ENCODE measurements at places on chromosomes 2 and 18.

GRCh38 chr18:37935086-37935485, 369.5 kb upstream of the CELF4 start:
- no peak for DNase-seq

GRCh38 chr2:38754049-38754448, 2.9 kb upstream of the SRSF7 start:
- DNase-seq, result no peak

GRCh38 chr2:11598228-11598731, 64.4 kb downstream of the GREB1 start:
- DNase-seq, result no peak

DNA sequence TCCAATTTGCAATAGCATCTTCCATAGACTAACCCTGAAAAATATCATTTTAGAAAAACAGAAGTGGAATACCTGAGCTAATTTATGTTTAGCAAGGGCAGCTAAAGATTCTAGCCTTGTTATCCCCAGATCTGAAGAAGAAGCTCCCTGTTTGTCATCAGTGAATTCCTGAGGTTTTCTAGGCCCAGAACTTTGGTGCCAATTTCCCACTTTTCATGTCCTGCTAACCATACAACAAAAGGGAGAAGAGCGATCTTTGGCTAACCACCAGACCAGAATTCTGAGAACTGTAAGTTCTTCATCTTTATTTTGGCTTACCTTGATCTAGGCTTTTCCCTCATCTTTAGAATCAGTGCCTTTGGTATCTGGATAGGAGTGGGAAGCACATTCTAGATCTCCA, 51.3 kb upstream of the RASGRP3 start:
- DNase-seq, result no peak

DNA sequence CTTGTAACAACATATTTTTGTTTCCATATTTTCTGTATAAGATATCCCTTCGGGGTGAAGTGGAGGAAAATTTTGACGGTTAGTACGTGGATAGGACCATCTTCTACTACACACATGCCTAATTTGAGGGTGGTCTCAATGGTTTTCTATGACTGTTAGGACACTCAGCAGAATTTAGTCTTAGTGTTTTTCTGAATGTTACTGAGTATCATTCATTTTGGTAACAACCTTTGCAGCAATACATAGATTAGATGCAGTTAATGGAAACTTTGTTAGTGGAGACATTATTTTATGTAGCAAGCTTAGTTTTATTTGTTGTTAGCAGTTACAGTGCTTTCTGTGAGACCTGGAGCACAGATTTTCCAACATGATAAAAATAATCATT, 1.6 kb downstream of the ITGAV start:
- DNase-seq, result no peak

DNA sequence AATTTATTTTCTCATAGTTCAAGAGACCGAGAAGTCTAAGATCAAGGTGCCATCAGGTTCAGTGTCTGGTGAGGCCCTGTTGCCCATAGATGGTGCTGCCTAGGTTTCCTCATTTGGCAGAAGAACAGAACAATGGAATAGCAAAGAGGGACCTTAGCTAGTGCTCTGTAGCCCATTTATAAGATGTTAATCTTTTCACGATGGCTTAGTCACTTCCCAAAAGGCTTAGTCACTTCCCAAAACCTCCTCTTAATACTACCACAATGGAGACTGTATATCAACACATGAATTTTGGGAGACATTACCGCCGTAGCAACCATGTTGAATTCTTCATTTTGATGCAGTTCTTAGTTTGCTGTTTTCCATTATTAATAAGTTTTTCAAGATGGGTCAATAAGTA, 246.3 kb upstream of the NRP2 start:
- no peak for DNase-seq

- no peak for DNase-seq
Measured at GRCh38 chr2:240906911-240907590, 915 bp downstream of the CROCC2 start.

DNA sequence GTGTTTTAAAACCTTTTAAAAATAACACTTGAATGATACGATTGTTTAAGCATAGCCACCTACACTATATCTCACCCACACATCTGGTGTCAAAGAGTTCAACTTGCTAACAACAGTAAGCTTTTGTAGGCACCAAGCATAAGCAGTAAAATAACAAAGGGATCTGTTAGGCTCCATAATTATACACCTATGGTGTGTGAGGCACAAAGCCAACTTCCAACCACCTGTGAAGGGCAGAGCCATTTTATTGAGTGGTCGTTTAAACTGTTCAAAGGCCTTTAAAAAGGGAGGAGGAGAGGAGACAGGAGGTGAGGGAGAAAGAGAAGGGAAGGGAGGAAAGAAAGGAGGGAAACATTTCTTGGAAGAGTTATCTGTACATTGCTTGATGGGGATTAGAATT, 27.9 kb downstream of the NEMP2 start:
- DNase-seq, result no peak

- no peak for DNase-seq
Measured at GRCh38 chr18:8957731-8958130, 144.8 kb upstream of the NDUFV2 start.

DNA sequence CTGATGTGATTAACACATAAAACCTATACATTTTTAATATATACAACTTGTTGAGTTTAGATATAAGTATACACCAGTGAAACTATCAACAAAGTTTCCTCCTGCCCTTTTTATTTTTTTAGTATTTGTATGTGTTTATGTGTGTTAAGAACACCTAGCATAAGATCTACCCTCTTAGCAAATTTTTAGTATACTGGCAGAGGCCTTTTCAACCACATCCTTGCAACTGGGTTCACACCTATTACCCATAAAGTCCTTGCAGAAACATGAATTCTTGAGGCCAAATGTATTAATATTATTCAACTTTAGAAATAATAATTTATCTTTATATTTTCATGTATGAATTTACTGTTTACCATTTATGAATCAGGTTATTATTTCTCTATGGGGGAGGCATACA, 119.7 kb upstream of the CRIM1 start:
- no peak for DNase-seq

- DNase-seq, result no peak
Measured at GRCh38 chr2:221653182-221653581, 81.1 kb upstream of the EPHA4 start.

DNA sequence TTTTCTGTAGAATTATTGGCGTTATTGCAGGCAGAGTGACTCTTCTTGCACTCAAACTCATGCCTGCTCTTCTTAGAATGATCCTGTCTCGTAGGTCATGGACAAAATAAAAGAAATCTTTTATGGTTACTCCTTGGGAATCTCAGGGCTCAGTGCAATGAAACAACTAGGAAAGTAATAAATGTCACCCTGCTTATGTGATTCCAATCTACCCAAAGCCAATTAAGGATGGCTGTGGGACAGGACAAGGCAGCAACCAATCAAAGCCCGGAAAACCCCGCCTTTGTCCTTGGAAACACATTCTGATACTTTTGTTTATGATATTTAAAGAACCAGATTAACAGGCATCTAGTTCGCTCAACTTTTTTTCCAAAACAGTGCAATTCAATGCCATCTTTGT, 53.0 kb downstream of the GRB14 start:
- no peak for DNase-seq

DNA sequence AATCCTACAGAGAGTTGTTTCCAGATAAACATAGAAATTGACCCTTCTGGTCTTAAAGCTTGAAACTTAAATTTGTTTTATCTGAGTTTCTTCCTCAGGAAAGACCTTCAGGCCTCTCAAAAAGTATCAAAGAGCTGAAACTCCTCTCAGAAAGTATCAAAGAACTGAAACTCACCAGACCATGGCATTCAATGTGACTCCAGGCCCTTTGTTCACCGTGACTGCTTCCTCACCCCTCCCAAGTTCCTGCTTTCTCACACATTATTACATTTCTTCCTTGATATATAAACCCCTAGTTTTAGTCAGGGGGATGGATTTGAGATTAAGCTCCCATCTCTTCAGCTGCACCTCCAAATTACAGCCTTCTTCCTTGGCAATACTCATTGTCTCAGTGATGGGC, 6.0 kb downstream of the ANKMY1 start:
- DNase-seq, result no peak

DNA sequence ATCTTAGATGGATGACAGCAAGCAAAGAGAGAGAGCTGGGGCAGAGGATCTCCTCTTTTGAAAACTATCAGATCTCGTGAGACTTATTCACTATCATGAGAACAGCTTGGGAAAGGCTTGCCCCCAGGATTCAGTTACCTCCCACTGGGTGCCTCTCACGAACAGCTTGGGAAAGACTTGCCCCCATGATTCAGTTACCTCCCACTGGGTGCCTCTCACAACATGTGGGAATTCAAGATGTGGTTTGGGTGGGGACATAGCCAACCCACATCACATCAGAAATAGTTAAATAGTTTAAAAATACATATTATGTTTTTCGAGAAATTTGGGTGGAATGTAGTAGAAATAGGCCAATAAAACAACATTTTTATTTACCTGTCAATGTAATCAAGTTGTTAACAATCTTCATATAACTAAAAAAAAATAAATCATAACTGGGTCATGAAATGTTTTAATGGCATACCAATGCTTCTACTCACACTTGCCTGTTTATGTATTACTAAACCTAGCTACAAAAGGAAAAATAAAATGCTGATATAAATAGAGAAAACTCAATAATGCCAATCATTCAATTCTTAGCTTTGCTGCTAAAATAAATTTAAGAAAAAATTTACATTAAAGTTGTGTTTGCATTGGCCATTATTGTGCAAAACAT, 608.9 kb downstream of the SUCLG1 start:
- no peak for DNase-seq

DNA sequence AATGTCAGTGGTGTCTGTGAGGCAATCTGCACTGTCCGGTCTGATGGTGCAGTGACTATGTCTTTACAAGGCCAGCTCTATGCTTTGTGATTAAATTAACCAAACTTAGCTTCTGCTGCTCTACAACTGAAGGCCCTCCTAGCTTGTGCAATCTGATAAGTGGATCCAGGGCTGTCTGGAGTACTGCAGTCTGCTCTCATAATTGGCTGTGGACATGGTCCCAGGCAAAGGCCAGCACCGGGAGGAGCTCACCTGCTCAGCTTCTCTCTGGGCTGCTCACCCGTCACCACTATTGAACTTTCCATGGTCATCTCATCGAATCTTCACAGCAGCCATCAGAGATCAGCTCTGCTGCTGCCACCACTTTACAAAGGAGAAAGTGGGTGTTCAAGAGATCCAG, 13.0 kb upstream of the APCDD1 start:
- DNase-seq, result no peak

DNA sequence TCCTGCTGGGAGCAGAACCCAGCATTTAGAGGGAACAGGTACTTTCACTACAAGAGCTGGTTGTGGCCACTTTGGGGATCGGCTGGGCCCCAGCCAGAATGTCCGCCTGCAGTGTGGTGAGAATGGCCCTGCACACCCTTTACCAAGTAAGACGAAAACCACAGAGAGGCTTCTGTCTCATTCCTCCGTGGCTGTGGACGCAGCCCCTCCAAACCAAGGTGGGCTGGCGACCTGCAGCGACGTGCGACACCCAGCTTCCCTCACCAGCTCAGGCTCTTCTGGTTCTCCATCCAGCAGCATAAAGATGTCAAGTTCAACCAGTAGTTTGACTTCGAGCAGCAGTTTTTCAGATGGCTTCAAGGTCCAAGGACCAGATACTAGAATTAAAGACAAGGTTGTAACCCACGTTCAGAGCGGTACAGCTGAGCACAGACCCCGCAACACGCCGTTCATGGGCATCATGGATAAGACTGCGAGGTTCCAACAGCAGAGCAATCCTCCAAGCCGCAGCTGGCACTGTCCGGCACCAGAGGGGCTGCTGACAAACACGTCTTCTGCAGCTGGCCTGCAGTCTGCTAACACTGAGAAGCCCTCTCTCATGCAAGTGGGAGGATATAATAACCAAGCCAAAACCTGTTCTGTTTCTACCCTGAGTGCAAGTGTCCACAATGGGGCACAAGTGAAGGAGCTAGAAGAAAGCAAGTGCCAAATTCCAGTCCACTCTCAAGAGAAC, 56.2 kb downstream of the WDSUB1 start:
- DNase-seq, result no peak

GRCh38 chr2:133811409-133812125, 243.3 kb upstream of the NCKAP5 start:
- DNase-seq, result no peak

DNA sequence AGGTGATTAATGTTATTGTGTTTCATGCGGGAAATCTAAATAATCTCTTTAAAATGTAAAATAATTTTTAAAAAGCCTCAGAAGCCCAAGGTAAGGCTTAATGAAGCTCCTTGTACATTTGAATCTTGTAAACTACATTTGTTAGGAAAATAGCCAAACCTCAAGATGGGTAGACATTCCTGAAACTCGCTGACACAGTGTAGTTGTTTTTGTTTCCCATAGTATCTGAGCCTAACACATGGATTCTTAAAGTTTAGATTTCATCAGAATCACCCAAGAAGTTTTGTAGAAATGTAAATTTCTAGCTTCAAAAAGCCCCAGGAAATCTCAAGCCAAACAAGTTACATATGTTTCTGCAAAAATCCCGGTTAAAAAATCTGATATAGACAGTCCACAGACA, 1221.1 kb upstream of the ACVR2A start:
- DNase-seq, result no peak

DNA sequence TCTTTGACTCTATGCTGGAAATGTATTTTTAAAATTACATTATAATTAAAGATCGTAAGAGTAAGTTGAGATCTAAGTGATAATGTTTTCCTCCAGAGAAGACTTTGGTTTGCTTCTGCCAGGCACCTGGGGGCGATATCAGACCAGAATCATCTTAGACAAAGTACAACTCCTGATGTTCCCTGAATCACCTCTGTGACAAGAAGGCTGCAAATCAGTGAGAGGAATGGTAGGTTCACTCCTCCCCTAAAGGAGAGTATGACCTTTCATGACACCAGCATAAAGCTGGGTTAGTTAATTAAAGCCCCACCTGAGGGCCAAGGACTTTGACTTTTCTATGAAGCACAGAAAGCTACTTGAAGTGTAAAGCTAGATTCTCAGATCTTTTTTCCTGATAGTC, 114.4 kb upstream of the DTNA start:
- no peak for DNase-seq

DNA sequence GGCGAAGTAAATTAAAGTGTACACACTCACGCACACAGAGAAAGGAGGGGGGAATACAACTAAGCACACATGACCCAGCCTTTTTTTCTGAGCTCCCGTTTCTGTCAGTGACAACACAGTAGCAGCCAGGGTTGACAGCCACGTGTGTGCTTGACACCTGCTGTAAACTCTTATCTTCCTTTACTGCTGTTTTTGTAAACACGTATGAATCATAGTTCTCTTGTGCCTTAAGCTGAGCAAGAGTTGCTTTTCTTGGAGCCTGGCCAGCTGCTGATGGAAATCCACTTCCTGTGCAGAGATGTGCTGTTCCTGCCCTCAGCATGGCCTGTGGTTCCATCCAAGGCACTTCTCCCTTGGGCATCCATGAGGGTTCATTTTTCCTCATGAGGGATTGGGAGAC, 561.9 kb downstream of the GALR1 start:
- DNase-seq, result no peak

All from activated CD4-positive, alpha-beta T cell treated with anti-CD3 and anti-CD28 coated beads, Interleukin-2, amount 50 U/mL, for 4 hours (primary cell).